ENCODE measurements at places on chromosomes 11 and 22.

DNA sequence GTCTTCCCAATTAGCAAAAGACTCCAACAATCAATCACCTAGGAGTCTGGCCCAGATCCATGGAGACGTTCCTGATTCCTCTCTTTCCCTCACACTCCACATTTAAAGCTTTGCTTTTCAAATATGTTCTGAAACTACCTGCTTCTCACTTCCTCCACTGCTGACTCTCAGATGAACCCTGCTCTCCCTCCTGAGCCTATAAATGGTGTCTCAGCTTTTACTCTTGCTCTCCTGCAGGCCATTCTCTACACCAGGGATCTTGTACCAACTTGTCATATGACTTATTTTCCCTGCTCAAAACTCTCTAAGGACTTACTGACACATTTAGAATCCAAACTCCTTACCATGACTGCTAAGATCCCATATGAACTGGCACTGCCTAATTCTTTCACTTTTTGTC lies 138.4 kb upstream of the DDI1 start:
- H3K4me3 ChIP-seq: no peak overlapping the region
- H3K4me1 ChIP-seq: no peaks in the 10 kb centered on the region
- no peak for DNase-seq
- H3K27me3 ChIP-seq: no peaks in the 10 kb centered on the region
- no peak overlapping the region for H3K27ac ChIP-seq

- H3K4me3 ChIP-seq: peak overlapping the region; percentile 49
- peak; percentile 40 for DNase-seq
- H3K27me3 ChIP-seq: peaks cover 69% of the 10 kb centered on the region
Measured at GRCh38 chr22:50014655-50015401, 2.3 kb upstream of the IL17REL start.

DNA sequence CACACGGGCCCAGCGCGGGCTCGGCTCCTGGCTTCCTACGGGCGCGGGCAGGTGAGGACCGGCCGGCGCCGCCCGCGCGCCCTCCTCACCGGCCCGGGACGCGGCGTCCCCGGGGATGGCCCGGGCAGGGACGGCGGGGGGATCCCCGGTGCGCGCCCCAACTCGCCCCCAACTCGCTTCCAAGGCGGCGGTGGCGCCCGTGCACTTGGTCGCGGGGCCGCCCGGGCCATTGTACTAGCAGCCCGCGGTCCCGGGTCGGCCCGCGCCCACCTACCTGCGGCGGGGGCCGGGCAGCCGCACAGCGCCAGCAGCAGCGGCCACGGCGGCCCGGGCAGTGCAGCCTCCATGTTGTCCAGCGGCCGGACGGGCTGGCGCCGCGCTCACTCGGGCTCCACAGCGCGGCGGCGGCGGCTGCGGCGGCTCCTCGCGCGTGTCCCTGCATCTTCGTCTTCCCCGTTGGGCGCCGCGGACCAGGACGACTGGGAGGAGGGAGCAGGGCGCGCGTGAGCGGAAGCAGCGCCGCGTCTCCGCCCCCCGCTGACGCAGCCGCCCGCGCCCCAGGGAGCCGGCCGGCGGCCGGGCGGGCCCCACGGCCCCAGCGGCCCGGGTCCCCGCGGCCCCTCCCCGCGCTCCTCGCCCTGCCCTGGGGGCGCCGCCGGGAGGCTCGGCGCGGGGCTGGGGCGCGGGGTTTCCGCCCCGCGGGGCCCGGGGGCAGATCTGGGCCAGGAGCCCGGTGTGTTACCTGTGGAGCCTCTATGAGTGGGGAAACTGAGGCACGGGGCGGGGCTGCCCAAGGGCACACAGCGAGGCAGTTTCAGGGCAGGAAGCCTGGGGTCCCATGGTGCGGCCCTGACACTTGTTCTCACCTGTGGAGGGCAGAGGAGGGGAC lies 159.3 kb upstream of the GRK3 start:
- DNase-seq: peak; percentile 64
- peaks cover 16% of the 10 kb centered on the region for H3K27me3 ChIP-seq
- no peaks in the 10 kb centered on the region for H3K36me3 ChIP-seq
- H3K27ac ChIP-seq: no peak overlapping the region
- peak overlapping the region; percentile 68 for H3K4me3 ChIP-seq

- no peaks in the 10 kb centered on the region for H3K27me3 ChIP-seq
- no peaks in the 10 kb centered on the region for H3K36me3 ChIP-seq
- H3K4me3 ChIP-seq: no peak overlapping the region
- H3K4me1 ChIP-seq: no peaks in the 10 kb centered on the region
Measured at GRCh38 chr11:104588446-104588845, 309.8 kb downstream of the CASP12 start.

DNA sequence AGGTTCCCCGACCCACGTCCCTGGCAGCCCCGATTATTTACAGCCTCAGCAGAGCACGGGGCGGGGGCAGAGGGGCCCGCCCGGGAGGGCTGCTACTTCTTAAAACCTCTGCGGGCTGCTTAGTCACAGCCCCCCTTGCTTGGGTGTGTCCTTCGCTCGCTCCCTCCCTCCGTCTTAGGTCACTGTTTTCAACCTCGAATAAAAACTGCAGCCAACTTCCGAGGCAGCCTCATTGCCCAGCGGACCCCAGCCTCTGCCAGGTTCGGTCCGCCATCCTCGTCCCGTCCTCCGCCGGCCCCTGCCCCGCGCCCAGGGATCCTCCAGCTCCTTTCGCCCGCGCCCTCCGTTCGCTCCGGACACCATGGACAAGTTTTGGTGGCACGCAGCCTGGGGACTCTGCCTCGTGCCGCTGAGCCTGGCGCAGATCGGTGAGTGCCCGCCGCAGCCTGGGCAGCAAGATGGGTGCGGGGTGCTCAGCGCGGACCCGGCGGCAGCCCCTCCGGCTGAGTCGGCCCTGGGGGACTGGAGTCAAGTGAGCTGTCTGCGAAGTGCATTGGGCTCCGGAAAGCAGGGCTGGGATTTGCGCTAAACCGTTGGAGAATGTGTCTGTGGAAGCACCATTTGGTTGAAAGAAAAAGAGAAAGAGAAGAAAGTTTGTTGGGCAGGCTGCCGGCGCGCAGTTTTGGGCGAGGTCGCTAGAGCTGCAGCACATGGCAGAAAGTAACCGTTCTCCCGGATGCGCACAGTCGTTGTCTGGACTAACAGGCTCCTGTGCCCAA lies at the start of gene CD44:
TSS of gene CD44 (plus strand) at position 229 of the 779 bp plus-strand sequence. CDS start at position 362, 133 bp downstream.
- peak; percentile 71 for DNase-seq
- peak within 1 kb of the TSS; percentile 88 for H3K4me3 ChIP-seq
- 0 out of 2 replicates have a peak, but pooled peaks cover 4% of the 10 kb centered on the region for H3K4me1 ChIP-seq
- H3K36me3 ChIP-seq: no peaks in the 10 kb centered on the region
- no peak within 1 kb of the TSS for H3K27ac ChIP-seq
- peaks cover 55% of the 10 kb centered on the region for H3K27me3 ChIP-seq

GRCh38 chr11:112279901-112280267 lies 19.2 kb upstream of the PLET1 start:
- H3K4me1 ChIP-seq: peaks cover 10% of the 10 kb centered on the region
- DNase-seq: peak; percentile 82
- H3K27me3 ChIP-seq: no peaks in the 10 kb centered on the region

GRCh38 chr11:65498042-65498726 lies 661 bp upstream of the MALAT1 start:
- H3K4me3 ChIP-seq: peak overlapping the region; percentile 65
- DNase-seq: peak; percentile 72
- no peaks in the 10 kb centered on the region for H3K27me3 ChIP-seq
- H3K4me1 ChIP-seq: peaks cover 23% of the 10 kb centered on the region
- H3K36me3 ChIP-seq: peaks cover 26% of the 10 kb centered on the region

DNA sequence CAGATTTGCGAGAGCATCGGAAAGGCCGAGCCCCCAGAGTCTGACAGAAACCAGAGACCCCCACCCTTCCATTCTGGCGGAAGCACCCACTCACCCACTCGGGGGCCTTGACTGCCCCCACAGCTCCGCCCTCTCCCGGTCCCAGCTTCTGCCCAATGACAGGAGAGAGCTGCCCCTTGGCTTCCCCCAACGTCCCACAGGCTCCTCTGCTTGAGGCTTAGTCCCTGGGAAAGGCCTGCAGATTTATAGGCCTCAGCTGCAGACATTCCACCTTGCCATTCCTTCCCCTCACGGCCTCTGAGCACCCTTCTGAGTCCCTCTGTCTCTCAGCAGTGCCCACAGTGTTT lies 125.0 kb upstream of the NCAM1 start:
- H3K27me3 ChIP-seq: no peaks in the 10 kb centered on the region
- H3K4me3 ChIP-seq: no peak overlapping the region
- H3K4me1 ChIP-seq: no peaks in the 10 kb centered on the region
- H3K36me3 ChIP-seq: no peaks in the 10 kb centered on the region

- peak; percentile 97 for DNase-seq
- peaks cover 18% of the 10 kb centered on the region for H3K4me1 ChIP-seq
- peak within 1 kb of the TSS; percentile 94 for H3K4me3 ChIP-seq
- H3K36me3 ChIP-seq: no peaks in the 10 kb centered on the region
- H3K27me3 ChIP-seq: peaks cover 22% of the 10 kb centered on the region
Measured at GRCh38 chr22:42553475-42554361, at the start of gene SERHL2. TSS of gene SERHL2 (plus strand) at chr22:42553956. CDS start at chr22:42554021, 65 bp downstream.

- H3K4me1 ChIP-seq: peaks cover 7% of the 10 kb centered on the region
- DNase-seq: no peak
- H3K4me3 ChIP-seq: no peak overlapping the region
- no peaks in the 10 kb centered on the region for H3K36me3 ChIP-seq
Measured at GRCh38 chr22:27755521-27756211, 45.9 kb downstream of the MN1 start.
